H9 (cell line): ENCODE measurements at places on chromosomes 1 and 21.
A peak's percentile ranks its signal among the peaks of the same experiment; 100 is the strongest.

GRCh38 chr1:240287722-240288121 lies 196.0 kb downstream of the FMN2 start:
- H3K36me3 ChIP-seq = no peaks in the 10 kb centered on the region
- no peak overlapping the region for H3K4me3 ChIP-seq
- DNase-seq = no peak
- no peaks in the 10 kb centered on the region for H3K27me3 ChIP-seq

DNA sequence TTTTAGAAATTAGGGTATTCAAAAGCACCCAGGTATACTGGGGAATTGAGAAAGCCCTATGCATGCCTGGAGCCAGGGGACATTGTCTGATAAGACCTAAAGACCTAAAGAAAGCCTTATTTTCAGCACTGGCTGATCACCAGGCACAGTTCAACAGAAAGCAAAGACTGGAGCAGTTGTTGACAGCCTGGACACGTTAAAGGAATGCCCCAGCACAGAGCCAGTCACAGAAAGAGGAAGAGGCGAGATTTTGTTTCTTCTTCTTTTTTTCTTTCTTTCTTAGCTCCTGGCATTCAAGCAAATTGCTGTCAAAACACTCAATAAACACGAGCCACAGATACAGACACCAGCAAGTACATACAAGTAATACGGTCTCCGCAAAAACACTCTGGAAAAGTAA lies 40.4 kb downstream of the RNF187 start:
- H3K27ac ChIP-seq = no peak overlapping the region
- no peaks in the 10 kb centered on the region for H3K36me3 ChIP-seq
- H3K4me1 ChIP-seq = no peaks in the 10 kb centered on the region
- H3K4me3 ChIP-seq = no peak overlapping the region

GRCh38 chr1:45806129-45806528 lies 2.7 kb downstream of the MAST2 start:
- no peaks in the 10 kb centered on the region for H3K27me3 ChIP-seq
- DNase-seq = no peak
- peaks cover 3% of the 10 kb centered on the region; the same call in 1 of the 2 replicates for H3K4me1 ChIP-seq
- no peak overlapping the region for H3K4me3 ChIP-seq
- H3K36me3 ChIP-seq = peaks cover 33% of the 10 kb centered on the region

DNA sequence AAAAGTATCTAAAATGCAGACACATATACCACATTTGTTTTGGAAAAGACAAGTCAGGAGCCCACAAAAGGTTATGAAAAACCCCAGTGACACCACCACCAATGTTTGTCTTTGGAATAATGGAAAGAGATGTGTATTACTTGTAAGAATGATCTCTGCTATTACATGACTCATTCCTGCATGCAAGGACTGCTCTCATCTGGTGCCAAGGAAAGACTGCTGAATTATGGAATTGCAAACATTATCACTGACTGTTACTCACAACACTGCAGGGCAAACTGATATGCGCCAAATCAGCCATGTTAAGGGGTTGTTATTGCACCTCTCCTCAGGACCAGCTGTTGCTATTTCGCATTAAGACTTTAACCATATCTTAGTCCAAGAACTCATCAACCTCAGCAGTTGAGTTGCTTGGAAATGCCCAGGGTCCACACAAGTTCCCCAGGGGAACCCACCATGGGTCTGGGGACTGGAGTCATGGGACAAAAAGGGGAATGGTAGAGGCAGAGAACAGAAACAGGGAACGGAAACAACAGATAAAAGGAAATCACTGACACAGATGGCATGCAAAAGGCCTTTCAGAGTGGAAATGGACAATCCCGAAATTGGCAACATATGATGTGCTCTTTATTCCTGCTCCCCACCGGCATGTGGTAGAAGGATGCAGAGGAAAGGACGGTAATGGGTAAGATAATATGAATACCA lies 34.4 kb downstream of the CAPZB start:
- H3K27me3 ChIP-seq = no peaks in the 10 kb centered on the region
- H3K27ac ChIP-seq = no peak overlapping the region
- no peak overlapping the region for H3K4me3 ChIP-seq
- peaks cover 19% of the 10 kb centered on the region for H3K4me1 ChIP-seq
- no peak for DNase-seq

DNA sequence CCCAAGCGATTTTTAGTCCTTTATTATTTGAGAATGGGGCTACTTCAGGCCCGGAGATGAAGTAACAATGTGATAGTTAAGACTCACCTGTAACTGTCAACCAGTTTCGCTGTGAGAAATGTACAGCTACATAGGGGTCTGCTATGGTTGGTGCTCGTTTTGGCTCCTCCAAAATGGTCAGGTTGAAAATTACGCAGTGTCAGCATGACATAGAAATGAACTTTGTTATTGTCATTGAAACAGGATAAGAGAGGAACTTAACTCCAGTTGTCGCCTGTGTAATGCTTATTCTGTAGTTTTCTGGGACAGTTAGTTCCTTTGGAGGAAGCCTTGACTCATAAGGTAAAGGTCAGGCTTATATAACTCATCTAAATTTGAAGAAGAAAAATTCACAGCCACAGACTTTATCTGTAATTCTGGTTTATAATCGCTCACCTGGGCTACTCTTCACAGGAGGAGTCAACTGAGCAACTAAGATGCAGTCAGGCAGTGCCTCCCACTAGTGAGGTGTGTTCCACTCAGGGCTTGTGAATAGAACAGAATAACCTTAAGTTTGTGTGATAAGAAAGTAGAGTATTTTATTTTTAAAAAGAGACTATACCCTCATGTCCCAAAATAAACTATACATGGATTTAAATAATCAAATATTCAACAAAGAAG lies 130.9 kb downstream of the CD247 start:
- peaks cover 51% of the 10 kb centered on the region for H3K36me3 ChIP-seq
- no peak overlapping the region for H3K4me3 ChIP-seq
- DNase-seq = no peak
- H3K27me3 ChIP-seq = no peaks in the 10 kb centered on the region
- H3K27ac ChIP-seq = no peak overlapping the region
- no peaks in the 10 kb centered on the region for H3K4me1 ChIP-seq

GRCh38 chr1:3156936-3157335 lies 87.9 kb downstream of the PRDM16 start:
- no peak for DNase-seq
- no peak overlapping the region for H3K27ac ChIP-seq
- H3K27me3 ChIP-seq = no peaks in the 10 kb centered on the region

DNA sequence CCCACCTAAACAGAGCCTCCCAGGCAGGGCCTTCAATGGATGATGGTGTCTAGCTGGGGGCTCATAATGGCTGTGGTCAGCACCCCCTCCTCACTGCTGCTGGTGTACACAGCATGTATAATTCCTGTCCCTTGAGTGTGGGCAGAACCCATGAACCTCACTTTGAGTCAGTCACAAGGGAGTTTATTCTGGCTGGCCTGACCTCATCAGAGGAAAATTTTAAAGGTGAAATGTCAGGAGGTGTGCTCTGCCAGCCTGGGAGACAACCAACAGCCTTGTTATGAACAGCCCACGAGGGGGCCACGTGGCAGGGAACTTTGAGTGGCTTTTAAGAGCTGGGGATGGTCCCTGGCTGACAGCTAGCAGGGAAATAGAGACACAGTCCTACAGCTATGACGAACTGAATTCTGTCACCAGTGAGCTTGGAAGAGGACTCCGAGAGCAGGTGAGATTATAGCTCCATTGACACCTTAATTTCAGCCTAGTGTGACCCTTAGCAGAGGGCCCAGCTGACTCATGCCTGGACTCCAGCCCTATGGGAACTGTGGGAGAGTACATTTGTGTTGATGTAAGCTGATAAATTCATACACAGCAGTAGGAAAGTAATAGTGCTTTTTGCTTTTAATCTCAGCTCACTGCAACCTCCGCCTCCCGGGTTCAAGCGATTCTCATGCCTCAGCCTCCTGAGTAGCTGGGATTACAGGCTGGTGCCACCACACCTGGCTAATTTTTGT lies 73.5 kb upstream of the RUNX3 start:
- no peak overlapping the region for H3K4me3 ChIP-seq
- H3K36me3 ChIP-seq = no peaks in the 10 kb centered on the region
- no peak for DNase-seq
- no peaks in the 10 kb centered on the region for H3K4me1 ChIP-seq

- DNase-seq = no peak
- H3K4me3 ChIP-seq = no peak overlapping the region
- H3K36me3 ChIP-seq = peaks cover 23% of the 10 kb centered on the region
- H3K27ac ChIP-seq = no peak overlapping the region
These were observed 28.0 kb upstream of the GLIS1 start for GRCh38 chr1:53766831-53767405.

GRCh38 chr21:15408089-15408488 lies 321.7 kb upstream of the USP25 start:
- H3K4me3 ChIP-seq = no peak overlapping the region
- H3K27ac ChIP-seq = no peak overlapping the region
- H3K36me3 ChIP-seq = peaks cover 5% of the 10 kb centered on the region
- no peaks in the 10 kb centered on the region for H3K27me3 ChIP-seq
- DNase-seq = no peak
- H3K4me1 ChIP-seq = no peaks in the 10 kb centered on the region

DNA sequence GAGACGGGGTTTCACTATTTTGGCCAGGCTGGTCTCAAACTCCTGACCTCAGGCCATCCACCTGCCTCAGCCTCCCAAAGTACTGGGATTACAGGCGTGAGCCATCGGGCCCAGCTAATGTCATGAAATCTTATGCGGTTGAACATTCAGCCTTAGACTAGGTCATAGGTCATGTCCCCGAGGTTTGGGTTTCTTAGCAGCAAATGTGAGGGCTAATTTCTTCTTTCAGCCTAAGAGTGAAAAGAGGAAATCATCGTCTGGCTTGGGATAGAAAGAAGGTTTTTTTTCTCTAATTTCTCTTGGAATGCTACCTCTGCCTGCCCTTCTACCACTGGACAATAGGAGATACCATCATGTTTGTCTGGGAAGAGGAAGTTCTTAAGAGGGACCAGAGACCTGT lies 18.0 kb upstream of the PIK3CD start:
- H3K4me3 ChIP-seq = no peak overlapping the region
- H3K27me3 ChIP-seq = no peaks in the 10 kb centered on the region
- no peaks in the 10 kb centered on the region for H3K36me3 ChIP-seq

DNA sequence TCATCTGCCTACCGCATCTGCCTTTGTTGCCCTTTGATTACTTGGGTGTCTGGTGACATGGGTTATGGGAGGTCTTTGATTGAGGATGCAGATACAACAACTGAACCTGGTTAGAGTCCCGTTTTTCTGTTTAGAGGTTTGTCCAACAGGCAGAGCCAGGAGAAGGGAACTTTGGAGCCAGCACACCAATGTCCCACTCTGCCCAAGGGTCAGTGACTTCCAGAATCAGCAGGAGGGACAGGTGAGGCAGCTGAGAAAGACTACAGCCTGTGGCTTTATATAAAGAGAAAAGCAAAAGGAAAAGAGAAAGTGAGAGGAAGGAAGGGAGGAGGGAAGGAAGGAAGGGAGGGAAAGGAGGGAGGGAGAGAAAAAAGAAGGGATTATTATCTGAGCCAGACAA lies 101.5 kb upstream of the ZNF644 start:
- no peaks in the 10 kb centered on the region for H3K27me3 ChIP-seq
- peak overlapping the region; percentile 79 for H3K27ac ChIP-seq
- no peaks in the 10 kb centered on the region for H3K36me3 ChIP-seq
- peaks cover 25% of the 10 kb centered on the region for H3K4me1 ChIP-seq

- no peaks in the 10 kb centered on the region for H3K27me3 ChIP-seq
- DNase-seq = no peak
- no peaks in the 10 kb centered on the region for H3K36me3 ChIP-seq
- H3K4me3 ChIP-seq = no peak overlapping the region
These were observed 131.2 kb downstream of the TGFB2 start for GRCh38 chr1:218476385-218476784.

GRCh38 chr1:156559797-156560385 lies 12.5 kb downstream of the IQGAP3 start:
- peaks cover 23% of the 10 kb centered on the region for H3K36me3 ChIP-seq
- no peak for DNase-seq
- H3K4me1 ChIP-seq = no peaks in the 10 kb centered on the region

GRCh38 chr1:55507578-55507931 lies 292.4 kb upstream of the USP24 start:
- no peaks in the 10 kb centered on the region for H3K4me1 ChIP-seq
- no peak overlapping the region for H3K4me3 ChIP-seq
- H3K27me3 ChIP-seq = no peaks in the 10 kb centered on the region
- no peak for DNase-seq
- no peaks in the 10 kb centered on the region for H3K36me3 ChIP-seq

- DNase-seq = no peak
- no peaks in the 10 kb centered on the region for H3K36me3 ChIP-seq
- H3K27me3 ChIP-seq = no peaks in the 10 kb centered on the region
- no peaks in the 10 kb centered on the region for H3K4me1 ChIP-seq
These were observed 13.9 kb upstream of the PTPN14 start for GRCh38 chr1:214565310-214565709.

GRCh38 chr1:240245629-240246020 lies 153.9 kb downstream of the FMN2 start:
- no peaks in the 10 kb centered on the region for H3K36me3 ChIP-seq
- H3K4me1 ChIP-seq = no peaks in the 10 kb centered on the region
- H3K4me3 ChIP-seq = no peak overlapping the region
- no peak for DNase-seq

GRCh38 chr1:5969168-5969567 lies 23.1 kb downstream of the NPHP4 start:
- peaks cover 4% of the 10 kb centered on the region; the same call in 2 of the 3 replicates for H3K36me3 ChIP-seq
- no peak for DNase-seq
- no peak overlapping the region for H3K4me3 ChIP-seq

DNA sequence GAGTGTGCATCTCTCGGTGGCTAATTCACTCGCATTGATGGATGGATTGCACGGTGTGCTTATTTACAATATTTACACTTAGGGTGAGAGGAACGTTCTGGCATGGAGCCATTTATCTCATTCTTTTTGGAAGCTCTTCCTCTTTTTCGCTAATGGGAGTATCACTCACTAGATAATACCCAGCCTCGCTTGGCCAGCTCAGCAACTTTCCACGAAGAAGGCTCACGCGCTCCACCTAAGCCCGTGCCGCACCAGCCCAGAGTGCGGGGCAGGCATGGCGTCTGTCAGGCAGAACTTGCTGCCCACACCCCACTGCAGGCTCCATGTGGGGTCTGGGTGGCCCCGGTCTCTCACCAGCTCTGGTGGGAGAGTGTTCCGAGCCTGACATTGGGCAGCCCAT lies 484.9 kb downstream of the NPHP4 start:
- no peak for DNase-seq
- H3K4me3 ChIP-seq = no peak overlapping the region
- no peaks in the 10 kb centered on the region for H3K36me3 ChIP-seq
- H3K4me1 ChIP-seq = 0 out of 2 replicates have a peak, but pooled peaks cover 2% of the 10 kb centered on the region
- H3K27me3 ChIP-seq = no peaks in the 10 kb centered on the region
- H3K27ac ChIP-seq = no peak overlapping the region

- H3K4me3 ChIP-seq = peak overlapping the region; percentile 86
- H3K27me3 ChIP-seq = no peaks in the 10 kb centered on the region
- peaks cover 11% of the 10 kb centered on the region; the same call in 1 of the 2 replicates for H3K4me1 ChIP-seq
- peaks cover 11% of the 10 kb centered on the region for H3K36me3 ChIP-seq
These were observed 3.2 kb downstream of the ID3 start for GRCh38 chr1:23555986-23556634.

DNA sequence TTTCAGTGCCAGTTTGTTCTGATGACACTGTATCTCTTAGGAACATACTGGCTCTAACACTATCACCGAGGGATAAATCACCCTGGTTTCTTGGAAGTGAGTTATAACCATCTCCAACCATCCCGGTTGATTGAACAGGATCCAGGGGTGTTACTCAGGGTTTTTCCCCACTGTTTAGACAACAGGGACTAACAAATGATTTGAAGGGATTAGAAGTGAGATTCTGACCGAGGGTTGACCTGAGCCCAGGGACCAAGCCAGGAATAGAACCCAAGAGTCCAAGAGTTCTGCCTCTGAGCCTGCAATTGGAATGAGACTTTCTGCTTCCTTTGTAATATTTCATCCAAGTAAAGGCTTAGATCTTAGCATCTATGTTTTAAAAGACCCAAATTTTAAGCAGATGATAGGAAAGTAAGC lies 154.0 kb downstream of the DHRS3 start:
- no peak overlapping the region for H3K4me3 ChIP-seq
- no peaks in the 10 kb centered on the region for H3K27me3 ChIP-seq
- peaks cover 11% of the 10 kb centered on the region for H3K36me3 ChIP-seq
- no peak overlapping the region for H3K27ac ChIP-seq
